Right lung (tissue), 10 donors: ENCODE measurements at places on chromosomes 13 and 19. TPM values are rescaled to one million over a fixed set of nuclear protein-coding genes. Genes with fewer than 3 reads are reported as not detected.
A peak's percentile ranks its signal among the peaks of the same experiment; 100 is the strongest.

- DNase-seq = peak; percentile 32
These were observed 1520.0 kb upstream of the SLC10A2 start for GRCh38 chr13:104586051-104586746.

- no peak for DNase-seq
These were observed 5.9 kb downstream of the MIPEP start for GRCh38 chr13:23883255-23883654.

DNA sequence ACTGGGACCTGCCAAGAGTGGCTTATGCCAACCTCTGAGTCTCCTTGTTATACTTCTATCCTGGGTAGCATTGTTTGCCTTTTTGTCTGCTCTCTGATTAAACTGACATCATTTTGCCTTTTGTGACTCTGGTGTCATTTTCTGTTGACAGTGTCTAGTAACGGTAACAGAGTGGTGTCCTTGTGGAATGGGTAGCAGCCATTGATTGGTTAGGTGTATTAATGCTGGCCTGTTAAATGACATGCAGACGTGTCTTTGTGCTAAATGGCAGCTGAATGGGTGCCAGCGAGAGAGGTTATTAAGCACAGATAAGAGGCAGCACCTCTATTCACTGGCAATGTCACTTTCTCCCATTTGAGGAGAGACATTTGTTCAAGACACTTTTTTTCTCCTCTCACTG is 1289.4 kb downstream of the PCDH9 start:
- DNase-seq = no peak

DNA sequence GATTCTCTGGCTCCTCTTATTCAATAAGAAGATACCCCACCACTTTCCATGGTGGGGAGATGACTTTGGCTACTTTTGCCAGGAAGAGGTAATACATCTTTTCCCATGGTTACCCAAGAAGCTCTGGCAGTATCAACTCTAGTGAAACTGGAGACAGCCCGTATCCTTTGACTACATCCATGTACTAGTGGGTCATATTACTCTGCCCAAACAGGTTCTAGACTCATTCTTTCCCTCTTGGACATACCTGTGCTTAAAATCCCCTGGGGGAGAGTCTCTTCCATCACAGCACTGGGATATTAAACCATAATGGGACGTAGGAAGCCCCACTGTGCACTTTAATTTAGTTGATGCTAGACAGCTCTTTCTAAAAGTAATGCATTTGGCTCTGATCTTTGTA is 144.7 kb upstream of the KLF12 start:
- no peak for DNase-seq

- no peak for DNase-seq
These were observed 823.5 kb downstream of the GPC5 start for GRCh38 chr13:92221916-92222315.

GRCh38 chr13:74674720-74675119 is 540.5 kb upstream of the KLF12 start:
- DNase-seq = no peak

DNA sequence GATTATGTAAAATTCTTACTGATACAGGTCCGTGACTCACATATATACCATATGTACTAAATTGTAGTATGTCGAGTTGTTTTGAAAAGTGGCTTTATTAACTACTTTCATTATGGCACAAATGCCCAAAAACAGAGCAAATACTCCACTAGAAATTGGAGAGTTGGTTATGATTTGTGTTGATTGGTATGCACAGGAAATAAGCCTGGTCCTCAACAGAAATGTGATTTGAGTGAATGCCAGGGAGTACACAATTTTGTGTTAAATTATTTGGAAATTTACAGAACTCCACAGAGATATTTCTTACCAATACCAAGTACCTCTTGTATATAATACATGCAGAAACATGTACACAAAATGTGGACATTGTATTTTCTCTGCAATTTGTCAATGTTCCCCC is 676.7 kb downstream of the PCDH9 start:
- DNase-seq = no peak

- DNase-seq = no peak
These were observed 27.4 kb downstream of the FCGBP start for GRCh38 chr19:39906820-39907611.

GRCh38 chr13:92807966-92808365 is 418.6 kb upstream of the GPC6 start:
- DNase-seq = no peak

DNA sequence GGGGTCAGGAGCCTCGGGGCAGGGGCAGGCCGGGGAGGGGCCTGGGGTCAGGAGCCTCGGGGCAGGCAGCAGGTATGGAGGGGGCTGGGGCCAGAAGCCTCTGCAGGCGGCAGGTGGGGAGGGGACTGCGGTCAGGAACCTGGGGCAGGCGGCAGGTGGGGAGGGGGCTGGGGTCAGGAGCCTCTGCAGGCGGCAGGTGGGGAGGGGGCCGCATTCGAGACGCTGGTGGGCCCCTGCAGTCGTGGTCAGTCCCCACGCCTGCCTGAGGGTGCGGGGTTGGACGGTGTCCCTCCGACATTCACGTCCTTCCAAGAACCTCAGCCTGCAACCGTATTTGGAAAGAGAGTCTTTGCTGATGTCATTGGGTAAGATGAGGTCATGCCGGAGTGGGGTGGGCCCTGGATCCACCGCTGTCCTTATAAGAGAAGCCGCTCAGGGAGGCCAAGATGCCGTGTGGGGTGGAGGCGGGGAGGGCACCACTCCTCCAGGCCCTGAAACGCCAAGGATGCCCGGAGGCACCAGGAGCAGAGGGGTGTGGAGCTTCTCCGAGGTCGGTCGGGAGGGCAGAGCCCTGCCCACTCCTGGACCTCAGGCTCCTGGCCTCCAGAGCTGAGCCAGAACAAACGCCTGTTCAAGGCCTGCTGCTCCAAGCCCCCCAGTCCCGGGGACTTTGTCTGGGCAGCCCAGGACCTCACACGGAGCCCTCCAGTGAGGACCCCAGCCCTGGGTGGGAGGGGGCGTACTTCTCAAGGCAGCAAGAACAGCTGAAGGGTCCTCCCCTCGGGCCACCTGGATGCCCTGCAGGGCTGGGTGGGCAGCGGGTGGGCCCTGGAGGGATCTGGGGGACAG is 30.1 kb downstream of the PIP5K1C start:
- DNase-seq = no peak

GRCh38 chr19:18173572-18174288 is at the start of gene IFI30:
IFI30 (plus strand) TSS chr19:18173813; CDS start chr19:18173842, 29 bp downstream.
- peak; percentile 71 for DNase-seq

DNA sequence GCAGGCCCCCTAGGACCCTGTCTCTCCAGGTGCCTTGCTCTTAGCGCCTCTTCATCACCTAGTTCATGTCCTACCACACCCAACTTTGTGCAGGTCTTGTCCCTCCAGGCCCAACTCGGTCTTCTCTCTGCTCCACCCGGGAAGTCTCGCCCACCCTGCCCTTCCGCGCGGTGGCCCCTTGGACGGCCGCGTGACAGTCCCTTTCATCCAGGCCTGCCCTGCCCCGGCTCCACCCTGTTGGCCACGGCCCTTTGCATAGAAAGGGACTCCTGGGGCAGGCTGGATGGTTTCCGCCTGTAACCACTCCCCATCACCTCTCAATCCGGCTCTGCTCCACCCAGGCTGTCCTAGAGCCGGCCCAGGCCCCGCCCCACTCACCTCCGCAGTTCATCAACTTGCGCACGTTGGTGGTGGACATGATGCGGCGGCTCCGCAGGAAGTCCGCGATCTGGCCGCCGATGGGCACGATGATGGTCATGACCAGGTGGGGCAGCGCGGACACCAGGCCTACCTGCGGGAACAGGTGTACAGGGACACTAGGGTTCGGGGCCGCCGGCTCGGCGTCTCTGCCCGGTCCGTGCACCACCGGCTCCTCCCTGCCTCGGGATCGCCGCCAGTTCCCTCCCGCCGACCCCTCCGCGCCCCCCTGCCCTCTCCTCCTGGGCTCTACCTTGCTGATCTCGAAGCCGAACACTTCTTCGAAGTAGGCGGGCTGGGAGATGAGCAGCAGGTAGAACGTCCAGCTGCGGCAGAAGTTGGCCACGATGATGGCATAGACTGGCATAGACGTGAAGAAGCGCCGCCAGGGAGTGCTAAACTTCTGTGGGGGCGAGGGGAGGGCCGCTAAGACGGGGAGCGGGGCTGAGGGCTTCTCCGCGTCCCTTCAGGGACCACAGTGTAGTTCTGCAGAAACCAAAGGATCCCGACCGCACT is 7.2 kb downstream of the GFY start:
- no peak for DNase-seq

GRCh38 chr13:46296921-46297320 is 85.2 kb downstream of the LRRC63 start:
- no peak for DNase-seq

DNA sequence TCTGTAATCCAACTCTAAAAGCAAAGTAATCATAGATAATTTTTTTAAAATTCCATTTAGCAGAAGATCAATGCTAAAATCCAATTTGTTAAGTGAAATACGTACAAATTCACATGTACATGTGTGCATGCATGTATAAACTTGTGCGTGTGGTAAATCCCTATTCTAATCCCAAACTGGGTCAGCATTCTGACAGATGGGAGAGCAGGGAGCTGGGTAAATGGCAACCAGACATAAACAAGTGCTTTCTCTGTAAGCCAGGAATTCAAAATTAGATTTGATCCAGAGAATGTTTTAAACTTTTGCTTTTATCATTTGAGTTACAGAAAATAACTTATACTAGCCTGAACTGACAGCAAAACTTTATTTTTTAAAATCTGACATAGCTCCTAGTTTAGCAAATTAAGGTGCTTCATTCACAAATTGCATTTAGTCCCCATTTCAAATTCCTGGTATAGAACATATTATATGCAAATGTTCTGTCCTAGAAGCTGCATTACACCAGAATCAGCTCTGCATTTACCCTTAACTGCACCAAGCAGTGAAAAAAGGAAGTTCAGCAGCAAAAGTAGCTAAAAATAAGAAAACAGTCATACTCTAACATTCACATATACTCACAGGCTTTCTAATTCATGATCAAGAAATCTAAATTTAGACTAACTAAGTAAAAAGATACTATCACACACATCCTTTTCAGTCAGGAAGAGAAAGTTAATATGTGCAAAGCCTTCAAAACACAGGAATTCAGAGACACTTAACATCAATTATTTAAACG is 32.6 kb downstream of the UBL3 start:
- DNase-seq = no peak

GRCh38 chr13:88022431-88023208 is 351.4 kb downstream of the SLITRK5 start:
- DNase-seq = peak; percentile 11

DNA sequence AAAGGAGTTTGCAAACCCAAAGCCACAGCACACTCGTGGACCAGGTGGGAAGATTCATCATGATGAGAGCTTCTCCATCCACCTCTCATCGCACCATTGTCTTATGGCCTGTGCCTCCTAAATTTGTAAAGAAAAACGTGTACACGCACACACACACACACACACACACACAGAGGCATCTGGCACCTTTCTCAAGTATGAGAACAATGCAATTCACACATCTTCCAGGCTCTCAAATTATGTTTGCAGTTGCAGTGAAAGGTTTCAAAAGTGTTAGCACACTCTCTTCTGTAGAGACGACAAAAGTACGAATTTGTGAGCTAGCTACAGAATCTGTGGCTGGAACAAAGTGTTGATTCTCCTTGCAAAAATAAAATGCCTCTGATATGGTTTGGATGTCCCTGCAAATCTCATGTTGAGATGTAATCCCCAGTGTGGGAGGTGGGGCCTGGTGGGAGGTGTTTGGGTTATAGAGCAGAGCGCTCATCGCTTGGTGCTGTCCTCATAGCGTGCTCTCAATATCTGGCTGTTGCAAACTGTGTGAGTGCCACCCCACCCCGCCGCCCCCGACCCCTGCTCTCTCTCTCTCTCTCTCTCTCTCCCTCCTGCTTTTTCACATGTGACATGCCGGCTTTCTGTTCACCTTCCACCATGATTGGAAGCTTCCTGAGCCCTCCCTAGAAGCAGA is 21.8 kb upstream of the RAB20 start:
- DNase-seq = no peak

DNA sequence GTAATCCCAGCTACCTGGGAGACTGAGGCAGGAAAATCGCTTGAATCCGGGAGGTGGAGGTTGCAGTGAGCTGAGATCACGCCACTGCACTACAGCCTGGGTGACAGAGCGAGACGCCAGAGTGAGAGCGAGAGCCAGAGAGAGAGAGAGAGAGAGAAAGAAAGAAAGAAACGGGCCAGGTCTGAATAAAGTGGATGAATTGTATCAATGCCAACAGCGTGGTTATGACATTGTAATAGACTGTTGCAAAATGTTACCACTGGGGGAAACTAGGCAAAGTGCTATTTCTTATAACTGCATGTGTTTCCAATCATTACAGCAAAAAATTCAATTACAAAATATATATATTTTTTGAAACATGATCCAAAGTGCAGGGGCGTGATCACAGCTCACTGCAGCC is 11.8 kb upstream of the BTBD2 start:
- no peak for DNase-seq

DNA sequence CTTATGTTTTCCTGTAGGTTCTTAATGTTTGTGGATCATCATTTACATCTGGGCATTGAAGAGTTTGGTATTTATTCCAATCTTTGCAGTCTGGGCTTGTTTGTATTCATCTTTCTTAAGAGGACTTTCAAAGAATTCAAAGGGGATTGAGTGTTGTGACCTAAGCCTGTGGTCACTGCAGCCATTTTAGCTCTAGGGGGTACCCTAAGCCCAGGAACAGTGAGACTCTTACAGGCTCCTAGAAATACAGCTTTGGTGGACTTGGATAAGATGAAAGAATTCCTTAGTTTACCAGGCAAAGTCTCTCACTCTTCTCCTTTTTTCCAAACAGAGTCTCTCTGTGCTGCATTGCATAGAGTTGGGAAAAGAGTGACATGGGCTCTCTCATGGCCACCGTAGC is 2539.0 kb upstream of the PCDH20 start:
- no peak for DNase-seq

DNA sequence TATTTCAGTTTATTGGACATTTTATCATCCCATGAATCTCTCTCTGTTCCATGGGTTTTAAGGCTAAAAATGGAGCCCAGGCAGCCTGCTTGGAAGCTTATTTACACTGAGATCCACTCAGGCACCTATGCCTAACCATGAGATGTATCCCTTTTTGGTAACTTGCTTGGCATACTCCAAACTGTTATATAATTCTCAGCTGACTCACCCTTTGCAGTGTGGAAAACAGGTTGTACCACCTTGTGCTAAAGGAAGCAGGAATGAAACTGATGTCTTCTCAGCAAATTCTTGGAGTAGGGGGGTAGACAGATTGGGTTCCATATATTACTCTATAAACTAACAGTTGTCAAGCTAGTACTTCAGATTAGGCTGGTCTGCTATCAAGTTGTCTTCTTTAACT is 483.6 kb downstream of the KLF5 start:
- DNase-seq = no peak

ITGBL1 gene
- 0.31 TPM for polyA plus RNA-seq

FLT3LG gene
- 6.5 TPM for polyA plus RNA-seq

ADGRE2 gene
- 0.43 TPM for polyA plus RNA-seq

WTIP gene
- 26.8 TPM for polyA plus RNA-seq
